Endothelial cell of umbilical vein (primary cell): ENCODE measurements at places on chromosomes 7 and 10. TPM values are rescaled to one million over a fixed set of nuclear protein-coding genes. Genes with fewer than 3 reads are reported as not detected.
A peak's percentile ranks its signal among the peaks of the same experiment; 100 is the strongest.

DNA sequence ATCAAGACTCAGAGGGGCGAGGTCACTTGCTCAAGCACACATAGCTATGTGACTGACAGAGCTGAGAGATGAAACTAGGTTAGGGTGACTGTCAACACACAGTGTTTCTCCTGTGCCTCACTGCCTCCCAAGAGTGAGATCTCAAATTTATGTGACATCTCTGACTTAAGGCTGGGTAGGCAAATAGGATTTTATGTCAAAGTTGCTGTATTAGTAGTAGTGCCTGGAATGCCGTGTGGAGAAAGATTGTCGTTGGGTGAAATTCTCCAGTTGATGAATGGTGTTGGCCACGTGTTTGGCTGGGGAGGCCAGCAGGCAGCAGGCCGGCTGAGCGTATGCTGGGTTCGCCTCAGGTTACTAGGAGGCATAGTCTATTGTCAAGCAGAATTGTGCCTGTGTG is 148.3 kb upstream of the BMPER start:
- no peak overlapping the region for H3K27ac ChIP-seq
- no peaks in the 10 kb centered on the region for H3K36me3 ChIP-seq
- no peak overlapping the region for H3K4me3 ChIP-seq
- H3K4me1 ChIP-seq: peaks cover 8% of the 10 kb centered on the region
- no peak for DNase-seq
- no peaks in the 10 kb centered on the region for H3K27me3 ChIP-seq

- peak overlapping the region; percentile 2 for H3K4me3 ChIP-seq
- no peaks in the 10 kb centered on the region for H3K27me3 ChIP-seq
- H3K27ac ChIP-seq: peak overlapping the region; percentile 64
- no peaks in the 10 kb centered on the region for H3K36me3 ChIP-seq
- H3K4me1 ChIP-seq: peaks cover 33% of the 10 kb centered on the region
- peak; percentile 85 for DNase-seq
Measured at GRCh38 chr7:17313194-17313593, 14.7 kb downstream of the AHR start.

Gene KCNH2
- 0.09 TPM in 1 of 2 replicates, not detected in the other for total RNA-seq

Gene CCDC172
- not detected in 2 replicates for total RNA-seq

DNA sequence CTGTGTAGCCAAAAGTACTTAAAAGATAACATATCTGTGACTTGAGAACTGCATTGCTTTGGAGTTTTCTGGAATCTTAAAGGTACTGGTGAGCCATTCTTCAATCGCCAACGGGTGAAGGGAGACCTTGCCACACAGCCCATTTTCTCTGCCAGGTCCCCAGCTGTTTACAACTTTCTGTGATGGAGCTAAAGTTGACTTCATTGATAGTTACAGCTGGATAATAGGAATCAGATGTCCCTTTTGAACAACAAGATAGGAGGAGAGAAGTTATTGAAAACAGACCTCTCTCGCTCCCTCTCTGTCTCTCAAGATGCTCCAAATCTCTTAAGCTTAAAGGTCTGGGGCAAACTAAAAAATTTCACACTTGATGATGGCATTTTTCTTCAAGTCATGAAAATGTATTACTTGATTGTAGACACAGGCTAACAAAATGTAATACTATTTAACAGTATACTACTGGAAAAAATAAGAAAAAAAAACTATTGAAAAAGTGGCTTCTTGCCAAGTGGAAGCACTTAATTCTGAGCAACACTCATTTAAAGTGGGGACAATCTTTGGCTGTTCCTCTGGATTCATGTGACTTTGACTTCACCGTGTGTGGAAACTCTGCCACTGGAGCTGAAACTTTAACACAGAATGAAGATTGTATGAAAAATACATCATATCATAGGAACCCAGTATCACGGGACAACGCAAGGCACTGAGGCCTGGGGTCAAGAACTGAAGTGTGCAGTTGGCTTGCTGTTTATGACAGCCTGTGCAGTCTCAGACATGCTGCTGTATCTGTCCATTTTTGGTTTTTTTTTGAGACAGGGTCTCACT is 78.4 kb upstream of the AFAP1L2 start:
- H3K27ac ChIP-seq: no peak overlapping the region
- no peak overlapping the region for H3K4me3 ChIP-seq
- peaks cover 6% of the 10 kb centered on the region for H3K4me1 ChIP-seq
- DNase-seq: no peak
- H3K36me3 ChIP-seq: peaks cover 24% of the 10 kb centered on the region

GRCh38 chr7:108057951-108058481 is 55.1 kb upstream of the LAMB1 start:
- H3K36me3 ChIP-seq: no peaks in the 10 kb centered on the region
- H3K4me1 ChIP-seq: peaks cover 7% of the 10 kb centered on the region
- no peak for DNase-seq
- H3K27me3 ChIP-seq: no peaks in the 10 kb centered on the region
- H3K4me3 ChIP-seq: no peak overlapping the region

GRCh38 chr10:100208276-100208675 is 21.1 kb downstream of the CHUK start:
- no peaks in the 10 kb centered on the region for H3K27me3 ChIP-seq
- no peak for DNase-seq
- H3K4me1 ChIP-seq: no peaks in the 10 kb centered on the region
- H3K36me3 ChIP-seq: peaks cover 8% of the 10 kb centered on the region
